Activated T-helper 1 cell treated with anti-CD3 and anti-CD28 coated beads, Interleukin-12 subunit alpha, Interleukin-12 subunit beta, Interleukin-2, Interleukin-4 antibody, amounts not matched to agents 30 ng/mL and 10 ng/mL and 1 ng/mL, durations not matched to agents 14 hours and 24 hours and 36 hours (primary cell): ENCODE measurements at places on chromosomes 16 and 17.

GRCh38 chr17:8968503-8968902 lies 3.0 kb upstream of the PIK3R5 start:
- peak overlapping the region; percentile 58 for H3K4me3 ChIP-seq
- DNase-seq, result no peak
- peak overlapping the region; percentile 5 for H3K27ac ChIP-seq
- no peaks in the 10 kb centered on the region for H3K27me3 ChIP-seq
- peaks cover 30% of the 10 kb centered on the region for H3K4me1 ChIP-seq

GRCh38 chr17:74497471-74497870 lies 31.0 kb downstream of the CD300A start:
- no peak overlapping the region for H3K27ac ChIP-seq
- DNase-seq, result no peak
- peaks cover 8% of the 10 kb centered on the region for H3K4me1 ChIP-seq
- peaks cover 20% of the 10 kb centered on the region for H3K27me3 ChIP-seq

DNA sequence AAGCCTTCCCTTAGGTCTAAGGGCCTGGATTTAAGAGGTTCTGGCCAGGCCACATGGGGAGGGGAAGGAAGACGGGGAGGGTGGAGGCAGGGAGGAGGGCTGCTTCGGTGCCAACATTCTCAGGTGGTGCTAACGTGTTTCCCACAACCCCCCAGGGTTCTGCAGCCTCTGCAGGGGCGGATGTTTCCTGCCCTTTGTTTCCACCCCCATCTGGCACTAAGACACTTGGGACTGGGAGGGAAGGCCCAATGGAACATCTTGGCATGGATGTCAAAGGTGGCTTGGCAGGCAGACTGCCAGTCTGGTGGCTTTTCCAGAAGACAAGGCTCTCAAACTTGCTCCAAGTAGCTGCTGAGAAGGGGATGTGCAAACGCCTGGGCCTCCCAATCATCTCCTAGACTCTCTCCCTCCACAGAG lies 12.7 kb downstream of the HIC1 start:
- H3K27me3 ChIP-seq, result no peaks in the 10 kb centered on the region
- H3K36me3 ChIP-seq, result peaks cover 50% of the 10 kb centered on the region
- peaks cover 73% of the 10 kb centered on the region for H3K4me1 ChIP-seq
- H3K27ac ChIP-seq, result peak overlapping the region; percentile 9
- DNase-seq, result no peak

DNA sequence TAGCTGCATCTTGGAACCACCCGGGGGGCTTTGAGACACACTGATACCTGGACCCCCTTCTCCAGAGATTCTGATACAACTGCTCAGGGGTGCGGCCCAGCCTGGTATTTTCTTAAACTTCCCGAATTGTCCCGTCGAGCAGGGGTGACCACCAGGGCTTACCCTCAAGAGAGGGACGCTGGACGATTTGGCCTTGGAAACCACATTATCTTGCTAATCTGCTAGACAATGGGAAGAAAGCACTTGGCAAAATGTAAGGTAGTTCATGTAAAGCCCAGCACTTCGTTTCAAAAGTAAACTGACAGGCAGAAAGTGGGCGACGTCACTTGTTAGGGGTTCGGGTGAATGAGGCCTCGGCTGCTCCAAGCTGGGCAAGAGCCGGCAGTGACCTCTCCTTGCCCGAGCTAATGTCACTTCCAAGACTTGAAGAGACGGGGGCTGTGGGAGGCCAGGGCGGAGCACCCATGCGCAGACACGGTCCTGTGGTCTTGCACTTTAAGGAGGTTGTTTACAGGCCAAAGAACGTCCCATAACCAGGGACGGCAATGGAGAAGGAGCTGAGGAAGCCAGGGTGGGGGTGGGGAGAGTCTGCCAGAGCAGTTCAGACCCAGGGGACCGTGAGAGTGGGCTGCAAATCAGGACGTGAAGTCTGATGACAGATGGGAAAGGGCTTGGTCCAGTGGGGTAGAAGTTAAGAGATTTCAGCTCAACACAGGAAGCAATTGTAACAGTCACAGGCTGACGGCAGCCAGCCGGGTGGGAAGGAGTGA lies 152.7 kb upstream of the GSE1 start:
- H3K27ac ChIP-seq, result no peak overlapping the region
- peaks cover 23% of the 10 kb centered on the region for H3K27me3 ChIP-seq
- no peaks in the 10 kb centered on the region for H3K4me1 ChIP-seq
- DNase-seq, result no peak

GRCh38 chr16:85453194-85453678 lies 159.9 kb upstream of the GSE1 start:
- no peak for DNase-seq
- no peaks in the 10 kb centered on the region for H3K4me1 ChIP-seq
- no peak overlapping the region for H3K27ac ChIP-seq
- no peaks in the 10 kb centered on the region for H3K27me3 ChIP-seq

GRCh38 chr16:78175287-78175686 lies 75.8 kb downstream of the WWOX start:
- H3K27me3 ChIP-seq, result no peaks in the 10 kb centered on the region
- no peaks in the 10 kb centered on the region for H3K36me3 ChIP-seq
- no peaks in the 10 kb centered on the region for H3K4me1 ChIP-seq
- DNase-seq, result no peak

DNA sequence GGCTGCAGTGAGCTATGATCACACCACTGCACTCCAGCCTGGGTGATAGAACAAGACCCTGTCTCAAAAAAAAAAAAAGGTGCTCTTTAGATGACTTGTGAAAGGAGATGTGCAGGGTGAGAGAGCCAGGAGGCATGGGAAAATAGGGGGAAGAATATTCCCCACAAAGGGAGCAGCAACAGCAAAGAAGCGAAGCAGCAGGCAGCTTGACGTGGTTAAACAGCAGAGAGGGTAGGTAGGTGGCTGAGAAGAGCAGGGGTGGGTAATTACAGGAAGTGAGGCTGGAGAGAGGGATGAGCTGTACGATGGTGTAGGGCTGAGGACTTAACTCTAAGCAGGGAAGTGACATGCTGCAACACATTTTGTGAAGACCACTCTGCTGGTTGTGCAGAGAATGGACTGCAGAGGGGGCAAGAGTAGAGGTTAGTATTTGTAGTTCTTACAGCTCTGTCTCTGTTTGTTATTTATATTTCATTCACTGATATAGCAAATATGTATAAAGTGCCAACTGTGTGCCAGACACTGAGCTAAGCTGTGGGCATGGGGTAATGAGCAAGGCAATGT lies 1.6 kb downstream of the HEATR3 start:
- peak overlapping the region; percentile 49 for H3K27ac ChIP-seq
- no peaks in the 10 kb centered on the region for H3K27me3 ChIP-seq
- H3K4me3 ChIP-seq, result peak overlapping the region; percentile 84
- DNase-seq, result peak; percentile 23
- peaks cover 20% of the 10 kb centered on the region for H3K36me3 ChIP-seq
- H3K4me1 ChIP-seq, result peaks cover 46% of the 10 kb centered on the region

DNA sequence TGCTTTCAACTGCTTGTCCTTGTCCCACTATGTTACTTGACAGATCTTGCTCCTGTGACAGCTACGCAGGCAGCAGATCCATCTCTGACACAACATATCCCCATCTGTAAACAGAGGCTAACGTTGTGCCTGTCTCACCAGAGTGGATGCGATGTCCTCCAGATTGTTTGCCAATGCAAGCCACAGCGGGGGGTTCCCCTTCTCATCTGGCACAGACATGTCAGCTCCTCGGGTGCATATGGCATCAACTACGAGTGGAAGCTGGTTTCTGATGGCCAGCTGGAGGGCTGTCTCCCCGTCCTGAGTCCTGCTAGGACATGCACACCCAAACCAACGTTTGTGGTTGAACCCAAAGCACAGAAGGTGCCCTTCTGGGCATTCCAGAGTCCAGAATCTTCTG lies 39.0 kb downstream of the CYB5D2 start:
- no peaks in the 10 kb centered on the region for H3K27me3 ChIP-seq

DNA sequence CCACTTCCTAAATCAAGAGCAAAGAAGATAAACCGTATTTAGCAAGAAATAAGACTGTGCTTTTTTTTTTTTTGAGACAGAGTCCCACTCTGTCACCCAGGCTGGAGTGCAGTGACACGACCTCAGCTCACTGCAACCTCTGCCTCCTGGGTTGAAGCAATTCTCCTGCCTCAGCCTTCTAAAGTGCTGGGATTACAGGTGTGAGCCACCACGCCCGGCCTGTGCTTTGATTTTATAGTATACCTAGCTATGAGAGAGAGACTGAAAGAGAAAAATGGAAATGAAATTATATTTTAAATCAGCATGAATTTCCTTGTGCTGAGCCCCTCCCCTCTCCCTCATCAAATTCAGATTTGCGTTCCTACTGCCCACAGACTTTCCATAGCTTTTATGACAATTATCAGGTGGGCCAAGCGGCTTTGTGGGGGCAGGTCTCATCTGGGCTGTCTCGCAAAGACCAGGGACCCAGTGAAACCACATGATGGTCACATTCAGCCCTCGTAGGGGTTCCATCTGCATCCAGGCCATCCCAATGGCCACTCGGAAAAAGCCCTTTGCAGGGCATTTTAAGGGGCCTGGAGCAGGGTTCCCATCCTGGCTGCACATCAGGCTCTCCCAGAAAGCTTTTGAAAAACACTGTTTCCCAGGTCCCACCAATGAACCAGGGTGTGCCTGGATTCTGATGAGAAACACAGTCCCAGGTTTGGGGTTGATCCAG lies 8.5 kb downstream of the CACNG1 start:
- peaks cover 1% of the 10 kb centered on the region for H3K27me3 ChIP-seq
- H3K27ac ChIP-seq, result no peak overlapping the region
- H3K4me1 ChIP-seq, result no peaks in the 10 kb centered on the region
- no peak for DNase-seq
